ENCODE measurements at places on chromosomes 2 and 18.

- no peak for DNase-seq
Measured at GRCh38 chr2:127259355-127259754, 34.6 kb downstream of the ERCC3 start.

DNA sequence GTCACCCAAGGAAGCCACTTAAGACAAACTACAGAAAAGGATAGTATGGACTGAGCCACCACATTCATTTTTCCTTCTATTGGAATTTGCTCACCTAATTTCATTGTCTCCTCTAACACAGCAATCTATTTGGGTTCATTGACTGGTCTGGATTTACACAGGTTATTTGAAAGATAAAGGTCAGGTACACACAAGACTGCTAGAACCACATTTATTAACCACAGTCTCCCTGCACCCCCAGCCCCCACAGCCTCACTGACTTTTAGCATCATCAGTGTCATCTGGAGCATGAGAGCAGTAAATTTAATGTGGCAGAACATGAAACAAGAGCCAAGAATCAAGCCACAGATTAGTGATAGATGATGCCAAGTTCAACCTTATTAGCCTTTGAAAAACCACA lies 226.9 kb upstream of the GYPC start:
- DNase-seq, result no peak

DNA sequence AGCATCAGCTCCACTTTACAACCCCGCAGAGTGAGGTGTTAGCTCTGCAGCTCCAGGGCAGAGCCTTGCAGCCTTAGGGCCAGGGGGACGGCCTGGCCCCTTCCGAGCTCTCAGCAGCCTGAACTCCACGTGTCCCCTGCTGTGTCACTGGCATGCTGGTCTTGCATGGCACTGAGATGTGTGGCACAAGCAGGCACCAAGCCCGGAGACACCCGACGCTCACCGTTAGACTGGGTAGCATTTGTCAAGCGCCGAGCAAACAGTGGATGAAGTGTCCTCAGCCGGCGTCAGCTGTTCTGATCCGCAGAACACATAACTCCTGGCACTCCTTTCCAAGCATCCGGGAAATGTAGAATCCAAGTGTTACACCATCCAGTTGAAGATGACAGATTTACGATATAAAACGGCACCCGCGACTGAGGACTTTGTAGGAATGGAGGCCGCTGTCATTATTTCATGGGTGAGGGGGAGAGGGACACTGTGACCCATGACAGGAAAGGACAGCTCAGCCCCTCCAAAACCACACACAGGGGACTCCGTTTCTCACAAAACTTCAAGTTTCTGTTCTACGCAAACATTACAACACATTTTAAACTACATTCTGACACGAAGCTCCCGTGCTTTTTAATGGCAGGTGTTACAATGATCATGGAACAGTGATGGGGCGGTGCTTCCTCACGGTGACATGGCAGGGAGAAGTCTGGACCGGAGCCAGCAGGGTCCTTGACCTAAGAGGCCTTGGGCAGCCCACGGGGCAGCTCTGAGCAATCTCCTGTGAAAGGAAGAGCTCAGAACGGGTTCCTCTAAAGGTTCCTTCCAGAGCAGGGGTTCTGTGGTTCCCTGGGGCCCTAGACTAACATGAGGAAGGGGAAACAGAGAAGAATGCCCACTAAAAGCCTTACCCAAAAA lies 89.4 kb downstream of the HDAC4 start:
- no peak for DNase-seq

DNA sequence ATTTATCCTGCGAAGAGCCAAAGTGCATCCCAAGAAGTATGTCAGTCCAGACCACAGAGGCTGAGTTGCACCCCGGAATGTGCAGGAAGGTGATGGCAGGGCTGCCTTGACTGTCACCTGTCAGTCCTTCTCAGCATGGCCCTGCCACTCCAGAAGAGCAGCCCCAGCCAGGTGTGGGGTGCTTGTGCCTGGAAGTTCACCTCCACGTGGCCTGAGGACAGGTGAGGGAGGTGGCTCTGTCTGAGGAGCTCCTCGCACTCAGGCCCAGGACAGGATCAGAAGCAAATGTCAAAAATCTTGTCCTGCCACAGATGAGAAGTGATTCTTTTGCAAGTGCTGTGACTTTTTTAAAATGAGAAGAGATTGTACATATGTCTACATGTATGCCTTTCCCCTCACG lies 31.4 kb upstream of the B3GNT7 start:
- DNase-seq, result no peak

- DNase-seq, result no peak
Measured at GRCh38 chr18:36638224-36638623, 190.6 kb downstream of the TPGS2 start.

DNA sequence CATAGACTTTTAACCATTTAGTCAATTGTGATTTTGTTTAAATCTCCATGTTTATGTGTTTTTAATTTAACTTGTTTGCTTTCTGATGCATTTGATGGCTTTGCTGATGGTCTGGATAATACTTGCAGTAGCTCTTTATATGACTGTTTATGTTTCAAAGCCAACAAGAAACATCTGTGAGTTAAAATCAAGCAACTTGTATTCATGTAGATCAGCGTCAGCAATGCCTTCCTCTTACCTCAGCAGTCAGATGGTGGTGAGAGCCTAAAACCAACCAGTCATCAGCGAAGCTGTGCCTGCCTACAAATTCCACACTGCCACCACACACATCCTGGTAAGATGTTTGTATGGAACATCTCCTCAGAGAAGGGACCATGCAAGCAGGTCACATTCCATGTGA lies 231.9 kb downstream of the PTGR3 start:
- DNase-seq, result no peak

DNA sequence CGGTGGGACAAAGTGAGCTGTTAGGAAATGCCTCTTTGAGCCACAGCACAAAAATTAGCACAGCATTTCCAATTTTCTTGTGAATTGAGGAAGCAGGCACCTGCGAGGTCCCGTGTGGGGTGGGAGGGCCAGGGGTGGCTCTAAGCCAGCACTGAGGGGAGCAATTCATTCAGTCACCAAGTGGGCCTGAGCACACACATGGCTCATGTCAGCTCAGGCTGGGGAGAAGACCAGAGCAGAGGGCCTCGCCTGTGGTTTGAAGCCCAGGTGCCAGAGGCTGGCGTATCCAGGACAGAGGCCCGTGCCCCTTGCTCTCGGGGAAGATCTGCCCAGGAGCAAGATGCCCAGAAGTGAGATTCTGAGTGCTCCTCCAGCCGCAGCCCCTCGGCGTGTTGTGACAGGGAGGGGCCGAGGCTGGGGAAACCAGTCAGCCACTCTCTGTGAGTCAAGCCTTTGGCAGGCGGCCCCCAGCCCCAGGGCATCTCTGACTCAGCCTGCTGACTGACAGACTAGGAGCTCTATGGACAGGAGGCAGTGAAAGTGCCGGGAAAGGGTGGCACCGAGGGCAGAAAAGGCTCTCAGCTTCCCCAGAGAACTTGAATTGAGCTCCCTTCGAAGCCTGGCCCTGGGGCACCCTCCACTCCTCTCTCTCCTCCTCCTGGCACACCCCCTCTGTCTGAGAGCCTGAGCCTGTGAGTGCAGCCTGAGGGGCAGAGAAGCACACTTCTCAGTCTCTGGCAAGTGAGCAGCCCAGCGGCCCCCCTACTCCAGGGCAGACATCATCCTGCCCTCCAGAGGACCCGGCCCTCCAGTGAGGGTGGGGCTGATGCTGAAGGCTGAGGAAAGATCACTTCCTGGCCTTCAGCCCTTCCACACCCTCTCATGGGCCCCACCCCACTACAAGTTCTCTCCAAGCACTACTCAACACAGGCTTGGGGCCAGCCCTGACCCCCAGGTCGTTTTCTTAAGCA lies 32.3 kb downstream of the CYP26B1 start:
- DNase-seq, result peak; percentile 88

DNA sequence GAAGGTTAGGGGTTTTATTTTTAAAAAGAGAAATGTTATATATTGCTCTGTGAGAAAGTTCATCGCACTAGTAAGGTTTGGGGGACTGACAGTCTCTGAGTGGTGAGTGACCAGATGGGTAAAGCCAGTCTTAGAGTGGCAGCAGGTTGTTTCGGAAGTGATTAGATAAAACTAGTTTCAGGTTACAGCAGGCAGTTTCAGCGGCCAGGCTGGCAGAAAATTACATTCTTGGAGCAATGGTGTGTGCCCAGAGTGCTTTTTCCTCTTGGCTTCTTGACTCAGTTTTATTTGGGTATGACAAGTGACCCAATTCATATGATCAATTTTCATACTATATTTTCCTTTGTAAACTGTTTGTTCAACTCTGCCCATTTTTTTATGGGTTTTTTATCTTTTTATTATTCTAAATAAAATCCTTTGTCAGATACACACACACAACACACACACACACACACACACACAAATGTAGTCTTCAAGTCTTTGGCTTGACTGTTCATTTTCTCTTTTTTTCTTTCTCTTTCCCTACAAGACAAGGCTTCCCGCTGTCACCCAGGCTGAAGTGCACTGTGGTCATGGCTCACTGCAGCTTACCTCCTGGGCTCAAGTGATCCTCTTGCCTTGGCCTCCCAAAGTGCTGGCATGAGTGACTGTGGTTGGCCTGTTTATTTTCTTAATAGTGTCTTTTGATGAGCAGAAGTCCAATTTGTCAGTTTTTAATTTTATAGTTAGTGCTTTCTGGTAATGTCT lies 30.9 kb downstream of the RALBP1 start:
- DNase-seq, result peak; percentile 23

DNA sequence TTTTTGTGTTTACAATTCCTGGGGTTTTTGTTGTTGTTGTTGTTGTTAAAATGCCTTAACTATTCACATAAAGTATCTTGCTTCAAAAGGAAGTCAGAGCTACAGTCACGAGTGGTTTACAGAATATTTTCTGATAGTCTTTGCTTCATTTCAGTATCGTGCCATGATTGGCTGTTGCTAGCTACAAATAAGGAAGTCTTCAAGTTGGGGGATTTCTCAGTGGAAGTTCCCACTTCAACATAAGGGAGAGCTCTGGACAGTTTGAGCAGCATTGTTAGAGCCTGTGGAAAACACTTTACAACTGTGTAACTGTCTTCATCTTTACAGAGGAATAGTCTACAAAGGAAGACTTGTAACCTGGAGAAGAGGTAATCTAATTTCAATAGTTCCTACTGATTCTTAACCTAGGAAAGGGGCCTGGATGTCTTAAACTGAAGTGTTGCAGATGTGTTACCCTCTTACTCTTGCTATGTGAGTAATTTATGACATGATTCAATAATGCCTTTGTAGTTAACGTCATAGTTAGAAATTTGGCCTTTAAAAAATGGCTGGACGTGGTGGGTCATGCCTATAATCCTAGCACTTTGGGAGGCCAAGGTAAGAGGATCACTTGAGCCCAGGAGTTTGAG lies 23.4 kb upstream of the TANK start:
- DNase-seq, result peak; percentile 74

DNA sequence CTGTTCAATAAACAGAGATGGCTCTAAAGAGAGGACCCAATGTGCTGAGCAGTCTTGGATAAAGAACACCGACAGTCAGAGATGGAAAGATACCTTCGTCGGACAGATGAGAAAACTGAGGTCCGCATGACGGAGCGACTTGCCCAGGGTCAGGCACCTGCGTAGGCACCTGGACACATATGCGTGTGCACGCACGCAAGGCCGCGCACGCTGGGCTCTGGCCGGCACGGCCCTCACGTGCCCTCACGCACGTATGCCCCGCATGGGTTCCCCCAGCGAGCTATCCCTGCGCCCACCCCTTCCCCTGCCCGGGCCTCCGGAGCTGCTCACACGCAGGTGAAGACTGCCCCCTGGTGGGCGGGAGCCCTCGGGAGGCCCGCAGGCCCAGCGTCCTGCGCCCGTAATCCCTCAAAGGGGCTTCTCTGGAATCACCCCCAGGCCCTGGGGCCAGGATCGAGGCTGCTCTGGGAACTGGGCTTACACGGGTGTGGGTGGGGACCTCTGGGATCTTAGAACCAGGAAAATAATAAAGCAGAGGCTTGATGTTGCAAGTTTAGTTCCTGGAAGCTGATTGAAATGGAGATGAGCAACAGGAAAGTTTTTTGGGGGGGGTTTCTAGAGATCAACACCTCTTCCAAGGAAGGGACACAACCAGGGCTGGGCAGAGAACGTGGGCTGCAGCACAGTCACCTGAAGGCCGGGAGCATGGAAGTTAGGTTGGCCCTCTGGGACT lies 246.3 kb downstream of the TNS1 start:
- DNase-seq, result peak; percentile 43

DNA sequence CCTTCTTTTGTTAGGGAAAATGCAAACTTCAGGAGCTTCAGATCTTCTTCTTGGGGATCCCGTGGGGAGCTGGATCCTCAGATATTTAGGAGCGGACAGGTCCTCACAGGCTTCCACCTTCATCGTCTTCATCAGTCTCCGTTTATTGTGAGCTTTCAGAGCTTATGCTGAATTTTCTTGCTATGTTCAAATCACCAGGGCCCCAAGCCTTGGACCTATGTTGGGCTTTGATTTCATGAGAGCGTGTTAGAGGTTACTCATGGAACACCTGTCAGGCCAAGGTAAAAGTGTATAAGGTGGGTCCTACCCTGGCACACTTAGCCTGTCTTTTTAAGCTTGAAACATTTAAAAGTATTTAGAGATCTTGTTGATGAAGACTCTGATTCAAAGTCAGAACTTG lies 212.9 kb downstream of the FAM210A start:
- DNase-seq, result no peak

DNA sequence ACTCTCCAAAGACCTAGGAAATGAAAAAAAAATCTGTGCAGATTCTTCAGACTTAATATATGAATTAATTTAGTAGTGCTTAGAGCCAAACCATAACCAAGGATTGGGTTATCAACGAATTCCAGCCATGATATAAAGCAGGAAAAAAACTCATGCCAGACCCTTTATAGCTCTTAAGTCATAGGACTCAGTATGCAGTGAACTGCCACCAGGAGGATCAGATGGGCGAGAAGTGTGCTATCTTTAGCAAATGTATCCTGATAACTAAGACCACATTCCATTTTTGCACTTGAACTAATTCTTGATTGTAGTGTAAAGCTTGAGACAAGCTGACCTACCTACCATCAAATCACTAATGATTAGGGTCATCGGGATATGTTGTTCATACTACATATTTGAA lies 178.1 kb downstream of the IKZF2 start:
- no peak for DNase-seq

GRCh38 chr2:236939271-236939670 lies 146.4 kb upstream of the COPS8 start:
- no peak for DNase-seq

DNA sequence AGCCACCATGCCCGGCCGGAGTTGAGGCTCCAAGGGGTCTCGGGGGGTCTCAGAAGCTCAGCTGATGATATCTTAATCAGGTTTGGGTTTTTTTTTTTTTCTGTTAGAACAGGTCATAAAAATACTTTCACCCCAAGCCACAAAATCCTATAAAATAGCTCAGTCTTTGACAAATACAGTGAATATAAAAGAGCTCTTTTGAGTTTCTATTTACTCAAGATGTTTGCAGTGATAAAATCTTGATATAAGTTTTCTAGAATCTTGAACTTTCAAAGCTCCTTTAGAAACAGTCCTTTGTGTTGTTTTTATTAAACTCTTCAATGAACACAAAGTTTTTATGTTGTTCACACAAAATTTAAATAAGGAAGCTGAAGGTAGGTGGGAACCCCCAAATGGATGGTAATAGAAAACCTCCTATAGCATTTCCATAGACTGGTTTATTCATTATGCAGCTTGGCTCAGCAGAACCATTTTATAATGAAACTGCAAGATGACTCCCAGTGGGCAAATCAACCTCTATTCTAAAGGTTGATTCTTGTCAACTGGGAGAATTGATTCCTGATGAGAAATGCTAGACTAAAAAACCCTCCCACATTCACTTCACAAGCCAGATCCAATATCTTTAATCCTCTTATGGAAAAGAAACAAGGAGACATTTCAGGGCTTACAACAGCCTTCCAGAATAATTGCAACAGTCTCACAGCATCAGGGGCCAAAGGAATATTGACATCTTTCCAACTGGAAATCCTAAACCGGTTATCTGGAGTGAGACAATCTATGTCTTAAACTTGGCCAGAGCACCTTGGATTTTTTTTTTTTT lies 13.6 kb upstream of the NARS1 start:
- DNase-seq, result no peak

GRCh38 chr18:74950479-74950878 lies 258.5 kb downstream of the PTGR3 start:
- no peak for DNase-seq

Data from iris pigment epithelial cell (primary cell).